CD4-positive, alpha-beta T cell treated with Interleukin-1 beta for 1 hour (primary cell): ENCODE measurements at places on chromosomes 5 and 9.

DNA sequence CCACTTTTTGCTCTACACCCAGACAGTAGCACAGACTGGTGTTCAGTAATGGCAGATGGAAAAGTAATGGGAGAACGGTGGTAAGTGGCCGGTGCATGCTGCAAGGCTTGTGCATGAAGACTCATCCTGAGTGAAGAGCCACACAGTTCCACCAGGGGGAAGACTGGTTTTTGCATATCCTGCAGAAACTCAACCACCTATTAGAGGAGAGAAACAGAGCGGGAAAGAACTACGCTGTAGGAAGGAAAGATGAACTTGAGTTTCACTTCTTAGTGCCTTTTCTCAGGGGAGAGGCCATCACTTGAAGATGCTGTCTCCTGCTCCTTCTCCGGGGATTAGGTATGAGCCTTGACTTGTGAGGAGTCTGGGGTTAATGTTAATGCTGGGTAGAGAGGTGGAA is 9.4 kb upstream of the PRSS3 start:
- no peak for DNase-seq

DNA sequence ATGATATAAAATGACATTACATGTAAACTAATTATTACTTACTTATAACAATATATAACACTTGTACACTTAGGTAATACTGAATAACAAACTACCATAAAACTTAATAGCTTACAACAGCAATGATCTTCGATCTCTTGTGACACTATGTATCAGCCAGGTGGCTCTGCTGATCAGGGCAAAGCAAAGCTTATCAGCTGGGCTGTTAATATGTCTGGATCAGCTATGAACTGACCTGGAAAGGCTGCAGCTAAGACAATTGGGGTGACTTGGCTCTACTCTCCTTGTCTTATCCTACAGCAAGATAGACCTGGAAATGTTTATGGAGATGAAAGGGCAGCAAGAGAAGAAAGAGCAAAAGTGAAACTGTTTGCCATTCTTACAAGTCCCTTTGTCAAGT is 511.3 kb downstream of the TLR4 start:
- DNase-seq, result no peak

DNA sequence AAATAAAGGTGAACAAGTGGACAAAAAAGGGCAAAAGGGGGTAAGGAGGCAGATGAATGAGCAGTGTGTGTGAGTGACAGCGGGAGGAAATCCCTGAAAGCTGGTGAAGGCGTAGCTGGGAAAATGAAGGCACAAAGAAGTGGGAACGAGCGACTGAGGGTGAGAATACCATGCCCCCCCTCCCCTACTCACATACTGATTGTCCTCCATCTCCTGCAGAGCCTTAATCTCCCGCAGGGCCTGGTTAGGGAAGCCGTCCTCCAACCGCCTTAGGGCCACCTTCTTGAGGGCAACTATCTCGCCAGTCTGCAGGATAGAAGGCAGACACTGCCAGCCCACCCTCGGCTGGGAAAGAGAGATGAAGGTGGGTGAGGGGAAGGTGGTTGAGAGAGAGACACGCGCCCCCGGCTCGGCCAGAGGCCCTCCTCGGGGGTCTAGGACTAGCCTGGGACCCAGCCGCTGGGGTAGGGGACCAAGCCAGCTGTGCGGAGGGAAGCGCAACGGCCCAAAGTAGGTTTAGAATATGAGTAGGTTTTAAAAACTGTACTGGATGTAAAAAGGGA is 522 bp downstream of the CDK20 start:
- no peak for DNase-seq

DNA sequence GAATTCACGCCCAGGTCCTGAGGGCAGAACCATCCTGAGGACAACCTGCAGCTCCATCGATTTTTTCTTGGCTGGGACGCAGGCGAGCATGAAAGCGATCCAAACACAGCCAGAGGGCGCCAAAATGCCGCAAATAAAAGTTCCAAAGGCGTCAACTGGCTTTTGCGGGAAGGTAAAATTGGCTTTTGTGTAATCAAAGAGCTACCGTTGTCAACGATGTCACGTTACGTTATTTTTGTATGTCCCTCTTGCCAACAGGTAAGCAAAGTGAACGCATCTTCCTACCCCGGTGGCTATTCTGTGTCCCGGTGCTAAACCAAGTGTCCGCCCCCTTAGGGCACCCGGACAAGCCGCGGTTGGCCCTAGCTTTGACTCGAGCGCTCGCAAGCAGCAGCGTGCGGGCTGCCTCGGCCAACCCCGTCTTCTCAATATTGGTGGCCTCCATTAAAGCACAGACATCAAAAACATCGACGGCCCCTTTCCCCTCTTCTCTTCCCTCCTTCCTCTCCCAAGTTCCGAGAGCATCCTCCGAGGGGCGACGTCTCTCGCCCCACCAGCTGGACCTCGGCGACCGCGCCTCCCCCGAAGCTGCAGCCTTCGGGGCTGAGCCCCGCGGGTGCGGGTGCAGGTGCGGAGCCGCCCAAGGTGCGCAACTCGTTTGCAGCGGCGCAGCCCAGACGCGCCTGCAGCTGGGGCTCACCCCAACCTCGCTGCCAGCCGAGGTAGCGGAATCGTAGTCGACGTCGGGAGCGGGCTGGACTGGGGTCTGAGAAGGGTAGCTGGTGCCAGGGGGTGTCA is 1.1 kb upstream of the BASP1 start:
- DNase-seq, result peak; percentile 36

DNA sequence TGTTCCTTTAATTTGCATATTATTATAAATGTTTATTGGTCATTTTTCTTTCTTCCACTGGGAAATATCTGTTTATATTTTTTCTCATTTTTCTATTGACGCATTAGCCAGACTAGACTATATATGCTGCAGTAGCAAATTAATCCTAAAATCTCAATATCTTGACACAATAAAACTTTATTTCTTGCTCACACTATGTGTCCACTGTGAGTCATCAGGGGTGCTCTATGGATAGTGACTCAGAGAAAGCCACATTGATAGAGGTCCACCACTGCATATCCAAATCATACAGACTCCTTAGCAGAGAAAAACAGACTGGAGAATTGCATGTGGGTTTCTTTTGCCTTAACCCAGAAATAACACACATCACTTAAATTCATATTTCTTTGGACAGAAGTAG is 20.8 kb downstream of the OR1L3 start:
- no peak for DNase-seq

- DNase-seq, result no peak
These were observed 49.9 kb downstream of the ADAMTS12 start for GRCh38 chr5:33841891-33842290.

DNA sequence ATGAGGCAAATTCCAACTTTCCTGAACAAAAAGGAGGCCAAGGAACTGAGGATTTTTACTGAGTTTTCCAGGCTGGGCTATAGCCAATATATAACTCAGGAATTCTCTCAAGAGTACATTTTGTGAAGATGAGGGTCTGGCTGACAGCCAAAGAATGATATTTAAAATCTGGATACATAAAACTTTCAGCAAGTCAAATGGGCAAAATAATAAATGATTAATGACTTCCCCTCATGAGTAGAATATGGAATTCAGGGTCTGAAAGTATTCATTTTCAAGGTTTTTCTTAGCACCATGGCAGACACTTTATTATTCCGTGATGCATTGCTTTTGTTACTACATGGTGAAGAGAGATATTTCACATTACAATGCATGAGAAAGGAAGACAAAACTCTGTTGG is 7.8 kb downstream of the FAM81B start:
- no peak for DNase-seq

GRCh38 chr9:129762985-129763926 is 10.4 kb upstream of the PTGES start:
- no peak for DNase-seq

DNA sequence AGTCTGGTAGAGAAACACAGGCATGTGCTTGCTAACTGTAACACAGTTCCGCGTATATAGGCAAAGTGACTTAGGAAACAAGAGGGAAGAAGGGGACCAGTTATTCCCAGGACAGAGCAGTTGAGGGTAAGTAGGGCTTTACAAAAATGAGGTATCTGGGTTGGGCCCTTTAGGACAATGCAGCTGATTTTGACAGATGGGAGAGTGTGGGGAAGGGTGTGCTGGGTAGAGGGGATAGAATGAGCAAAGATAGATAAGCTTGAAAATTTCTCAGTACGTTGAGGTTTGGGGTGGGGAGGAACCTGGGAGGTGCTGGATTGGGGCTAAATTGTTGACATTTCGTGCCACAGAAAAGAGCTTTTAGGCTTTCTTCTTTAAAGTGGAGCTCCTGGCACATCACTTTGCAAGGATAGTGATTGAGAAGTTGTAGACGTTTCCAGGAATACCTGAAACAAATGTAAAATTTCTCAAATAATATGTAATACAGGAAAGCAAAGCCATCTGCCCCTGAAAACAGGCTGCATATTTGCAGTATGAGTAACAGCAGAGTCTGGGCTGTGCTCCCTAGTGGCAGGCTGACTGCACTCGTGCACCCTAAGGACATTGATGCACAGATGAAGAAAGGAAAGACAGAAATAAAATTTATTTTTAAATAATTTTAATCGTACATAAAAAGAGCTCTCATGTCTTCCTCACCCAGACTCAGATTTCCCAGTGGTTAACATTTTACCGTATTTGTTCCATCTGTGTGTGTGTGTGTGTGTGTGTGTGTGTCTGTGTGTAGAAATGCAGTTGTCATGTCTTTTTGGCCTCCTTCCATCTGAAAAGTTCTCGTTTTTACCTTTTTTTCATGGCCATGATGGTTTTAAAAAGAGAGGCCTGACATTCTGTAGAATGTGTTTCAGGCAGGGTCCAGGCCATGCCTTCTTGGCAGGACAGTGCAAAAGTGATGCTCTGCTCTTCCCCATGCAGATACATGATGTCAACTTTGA is 144.9 kb upstream of the DMRT1 start:
- no peak for DNase-seq

DNA sequence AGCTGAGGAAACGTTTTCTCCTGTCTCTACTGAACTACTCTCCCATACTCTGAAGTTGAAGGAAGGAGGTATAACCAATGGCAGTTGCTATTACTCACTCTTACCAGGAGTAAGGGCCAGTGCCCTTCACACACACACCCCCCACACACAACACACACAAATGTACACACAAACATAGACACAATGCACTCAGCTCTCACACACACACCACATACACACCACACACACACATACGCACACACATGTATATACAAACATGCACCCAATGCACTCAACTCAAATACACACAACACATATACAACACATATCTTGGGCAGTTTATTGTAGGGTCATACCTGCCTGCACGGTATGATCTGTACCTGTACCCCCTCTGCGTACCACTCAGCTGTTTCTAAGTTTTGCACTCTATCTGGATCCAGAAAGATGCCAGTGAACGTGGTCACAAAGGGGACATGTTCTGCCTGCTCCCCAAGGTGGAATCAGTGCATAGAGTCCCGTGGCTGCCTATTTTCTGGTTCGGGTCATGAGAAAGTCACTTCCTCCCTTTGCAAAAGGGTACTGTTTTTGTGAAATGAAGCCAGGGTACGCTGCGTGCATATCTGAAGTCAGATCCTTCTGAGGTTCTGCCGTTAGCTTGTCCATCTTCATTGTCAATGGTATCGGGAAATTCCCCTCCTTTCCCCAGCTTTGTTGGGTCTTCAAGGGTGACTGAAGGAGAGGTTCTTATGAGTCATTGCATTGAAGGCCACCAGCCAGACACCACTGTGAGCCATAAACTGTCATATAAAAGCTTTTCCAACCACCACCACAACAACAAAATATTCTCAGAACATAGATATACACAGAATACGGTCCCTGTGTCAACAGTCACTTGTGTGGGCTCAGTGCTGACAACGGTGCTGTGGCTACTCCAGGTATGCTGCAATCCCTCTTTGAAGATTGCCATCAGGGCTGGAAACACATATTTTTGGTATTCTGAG is 131.9 kb downstream of the UGCG start:
- DNase-seq, result no peak

GRCh38 chr5:176771102-176771845 is 39.1 kb upstream of the UNC5A start:
- DNase-seq, result no peak

GRCh38 chr5:177092178-177093081 is 5.7 kb downstream of the FGFR4 start:
- DNase-seq, result no peak

DNA sequence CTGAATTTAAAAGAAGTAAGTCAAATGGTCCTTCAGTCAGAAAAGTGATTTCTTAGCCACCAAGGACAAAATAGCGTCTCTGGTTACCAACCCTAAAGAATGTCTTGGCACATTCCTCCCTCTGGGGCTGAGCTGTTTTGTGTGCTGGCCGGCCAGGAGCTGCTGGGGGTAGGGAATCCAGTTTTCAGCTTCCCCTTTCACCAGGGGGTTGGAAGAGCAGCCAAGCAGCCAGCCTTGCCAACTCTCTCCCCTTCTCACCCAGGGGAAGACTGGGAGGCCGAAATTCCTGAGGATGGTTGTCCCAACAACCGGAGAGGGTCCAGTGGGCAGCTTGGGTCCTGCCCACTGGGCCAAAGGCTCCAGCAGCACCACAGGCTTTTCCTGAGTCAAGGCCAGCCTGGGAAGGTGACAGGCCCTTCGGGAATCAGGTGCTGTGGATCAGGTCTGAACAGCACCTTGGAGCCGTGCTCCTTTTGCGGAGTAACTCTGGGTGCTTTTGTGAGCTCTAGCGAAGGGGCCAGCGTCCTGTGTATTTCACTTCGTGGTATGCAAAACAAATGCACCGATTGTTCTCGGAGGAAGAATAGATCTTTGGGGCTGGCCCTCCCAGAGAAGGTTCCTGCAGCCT is 4.2 kb downstream of the WWC1 start:
- no peak for DNase-seq

DNA sequence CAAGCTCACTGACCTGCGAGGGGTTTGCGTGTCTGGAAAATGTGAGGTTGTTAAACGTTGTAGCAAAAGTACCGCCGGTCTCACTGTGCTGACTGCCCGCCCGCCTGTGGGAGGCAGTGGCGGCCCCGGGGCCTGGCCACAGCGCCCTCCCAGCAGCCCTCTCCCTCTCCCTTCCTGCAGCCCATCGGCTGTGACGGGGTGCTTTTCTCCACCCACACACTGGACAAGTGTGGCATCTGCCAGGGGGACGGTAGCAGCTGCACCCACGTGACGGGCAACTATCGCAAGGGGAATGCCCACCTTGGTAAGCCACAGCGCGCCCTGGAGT is 6.2 kb downstream of the ADAMTSL2 start:
- no peak for DNase-seq

DNA sequence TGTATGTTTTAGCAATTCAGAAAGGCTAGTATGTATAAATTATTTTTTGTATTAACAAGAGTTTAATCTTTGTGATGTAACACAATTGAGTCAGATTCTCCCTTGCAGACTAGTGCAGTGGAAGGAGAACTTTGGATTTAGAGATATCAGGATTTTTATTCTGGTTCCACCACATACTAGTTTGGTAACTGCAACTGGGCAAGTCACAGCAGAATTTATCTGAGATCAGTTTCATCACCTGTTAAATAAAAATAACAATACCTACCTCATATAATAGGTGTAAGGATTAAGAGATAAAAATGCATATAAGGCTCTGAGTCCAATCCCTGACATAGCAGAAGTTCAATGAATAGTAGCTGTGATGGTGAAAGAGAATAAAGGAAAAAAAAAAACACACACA is 34.0 kb upstream of the ZNF462 start:
- no peak for DNase-seq

- no peak for DNase-seq
These were observed 147.5 kb upstream of the FGF10 start for GRCh38 chr5:44536650-44537260.

- no peak for DNase-seq
These were observed 127.2 kb upstream of the SLC44A1 start for GRCh38 chr9:105117234-105117633.
